ENCODE measurements at places on chromosomes 2 and 18.

DNA sequence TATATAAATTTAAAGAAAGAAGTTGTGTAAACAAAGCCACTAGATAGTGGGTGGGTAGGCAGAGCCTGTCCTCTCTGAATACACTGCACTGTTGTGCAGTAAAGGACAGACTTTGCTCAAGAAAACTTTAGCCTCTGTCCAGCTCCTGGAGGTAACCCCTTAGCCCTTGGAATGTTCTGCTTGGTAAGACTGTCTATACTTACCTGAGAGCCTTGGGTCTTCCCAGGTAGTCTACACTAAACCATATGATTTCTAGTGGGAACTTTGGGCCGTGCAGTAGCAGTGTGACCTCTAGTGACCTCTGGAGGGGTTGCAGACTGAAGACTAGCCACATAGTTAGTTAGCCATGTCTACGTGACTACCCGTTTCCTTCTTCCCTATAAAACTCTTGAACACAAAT, 678.3 kb upstream of the NRXN1 start:
- DNase-seq: no peak

DNA sequence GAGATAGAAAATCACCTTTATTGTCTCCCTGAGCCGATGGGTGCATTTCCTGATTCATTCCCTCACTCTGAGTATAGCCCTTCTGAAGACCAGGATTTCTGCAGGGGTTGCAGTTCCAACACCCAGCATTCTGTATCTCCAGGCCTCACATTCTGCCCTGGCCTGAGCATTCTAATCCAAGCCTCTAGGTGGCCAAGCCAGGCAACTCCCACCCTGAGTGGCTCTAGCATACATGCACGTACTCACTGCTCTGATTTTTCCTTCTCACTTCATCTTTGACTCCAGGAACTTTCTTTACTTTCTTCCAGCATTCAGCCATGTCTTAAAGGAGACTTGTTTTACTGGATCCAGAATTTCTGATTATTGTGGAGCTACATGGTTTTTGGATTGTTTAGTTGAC, 100.7 kb upstream of the STK39 start:
- no peak for DNase-seq

- no peak for DNase-seq
Observed at GRCh38 chr2:54735636-54736035, 12.2 kb downstream of the EML6 start.

DNA sequence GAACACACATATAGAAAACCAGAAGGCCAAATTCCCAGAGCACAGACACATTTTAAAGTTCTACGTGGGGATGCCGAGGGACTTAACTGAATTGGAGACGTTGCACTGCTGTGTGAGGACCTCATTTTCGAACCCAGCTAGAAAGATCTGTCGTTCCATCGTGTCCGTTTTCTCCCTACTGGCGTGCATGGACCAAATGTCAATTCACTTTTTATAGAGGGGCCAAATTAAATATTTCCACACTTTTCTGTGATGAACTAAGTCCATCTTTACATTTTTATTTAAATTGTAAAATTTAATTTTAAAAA, 692 bp upstream of the TSHZ1 start:
- no peak for DNase-seq

DNA sequence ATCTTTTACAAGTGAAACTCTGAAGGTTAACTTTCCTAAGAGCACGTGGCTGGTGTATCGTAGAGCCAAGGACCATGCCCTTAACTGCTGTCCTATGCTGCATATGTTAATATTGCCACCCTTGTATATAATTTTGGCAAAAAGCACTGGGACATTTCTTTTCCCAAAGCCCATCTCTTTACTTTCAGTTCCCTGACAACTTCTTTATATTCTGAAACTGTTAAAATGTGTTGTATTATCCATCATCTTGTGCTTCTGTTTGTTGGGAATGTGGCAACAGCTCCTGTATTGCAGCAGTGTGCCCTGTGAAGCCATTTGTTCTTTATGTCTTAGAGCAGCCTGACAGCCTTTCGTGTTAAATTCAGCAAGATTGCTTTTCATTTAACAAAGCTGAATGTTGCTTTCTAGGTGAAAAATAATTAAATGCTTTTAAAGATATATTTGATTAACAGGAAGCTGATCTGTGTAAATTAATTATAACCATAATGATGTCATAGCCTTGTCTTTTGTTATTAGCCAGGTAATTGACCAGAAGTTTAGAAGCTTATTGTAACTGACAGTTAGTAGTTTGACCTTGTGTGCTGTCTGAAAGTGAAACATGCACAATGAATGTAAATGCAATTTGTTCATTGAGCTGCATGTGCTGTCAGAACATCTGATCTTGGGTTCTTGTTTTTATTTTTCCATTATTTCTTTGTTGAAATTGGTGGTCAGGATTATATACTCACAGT, 9.7 kb downstream of the RHBDD1 start:
- DNase-seq: no peak

- no peak for DNase-seq
Observed at GRCh38 chr2:127986548-127987079, 41.2 kb downstream of the SAP130 start.

GRCh38 chr18:2715990-2716389, 60.5 kb downstream of the SMCHD1 start:
- DNase-seq: no peak

GRCh38 chr2:190864375-190864774, 16.2 kb upstream of the GLS start:
- DNase-seq: no peak

DNA sequence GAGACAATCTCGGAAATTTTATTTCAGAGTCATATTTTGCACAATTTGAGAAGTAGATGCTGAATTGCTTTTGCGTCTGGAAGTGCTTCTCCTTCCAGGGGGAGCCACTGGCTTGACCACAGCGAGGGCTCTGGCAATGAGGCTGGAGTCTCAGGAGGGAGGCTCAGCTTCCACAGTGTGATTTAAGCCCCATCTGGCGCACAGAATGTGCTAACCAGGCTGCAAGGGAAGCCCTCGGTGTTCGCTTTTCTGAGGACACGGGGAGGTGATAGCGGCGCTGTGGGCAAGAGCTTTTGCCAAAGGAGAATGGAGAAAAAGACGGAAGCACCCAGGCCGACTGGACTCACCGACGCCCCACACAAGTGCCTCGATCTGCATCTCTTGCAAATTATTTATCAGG, 52.4 kb downstream of the ADI1 start:
- DNase-seq: no peak

- no peak for DNase-seq
Observed at GRCh38 chr2:170525566-170525900, 189.6 kb upstream of the SP5 start.

- DNase-seq: no peak
Observed at GRCh38 chr2:57549642-57550102, 496.9 kb upstream of the VRK2 start.

- DNase-seq: no peak
Observed at GRCh38 chr2:68237976-68238580, 14.3 kb downstream of the PPP3R1 start.

- no peak for DNase-seq
Observed at GRCh38 chr2:152106464-152106863, 7.6 kb upstream of the CACNB4 start.

GRCh38 chr2:224038049-224038829, 847 bp downstream of the SERPINE2 start:
- peak; percentile 30 for DNase-seq

DNA sequence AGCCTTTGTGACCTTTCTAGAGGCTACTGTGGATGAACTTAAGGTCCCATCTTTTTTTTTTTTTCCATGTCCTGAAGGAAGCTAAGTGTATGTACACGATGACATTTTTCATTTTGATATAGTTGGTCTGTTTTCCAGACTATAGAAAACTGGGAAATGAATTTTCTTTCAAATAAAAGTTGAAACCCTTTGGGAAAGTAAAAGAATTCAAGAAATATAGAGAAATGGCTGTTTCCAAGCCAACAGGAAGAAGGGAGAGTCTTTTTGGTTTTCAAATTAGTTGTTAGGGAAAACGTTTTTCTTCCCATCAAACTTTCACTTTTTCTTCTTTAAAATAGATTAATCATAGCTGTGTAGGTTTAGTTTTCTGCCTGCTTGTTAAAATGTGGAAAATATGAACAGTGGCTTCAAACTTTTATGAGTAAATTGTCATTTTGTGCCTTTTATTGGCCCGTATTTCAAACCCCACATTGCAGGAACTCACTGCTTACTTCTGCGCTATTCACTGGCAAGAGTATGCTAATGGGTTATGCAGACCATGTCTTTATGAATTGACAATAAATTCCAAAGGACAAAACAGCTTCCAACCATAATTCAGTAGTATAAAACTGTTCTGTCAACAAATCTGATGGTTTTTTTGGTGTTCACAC, 27.7 kb upstream of the LYPD1 start:
- no peak for DNase-seq

- no peak for DNase-seq
Observed at GRCh38 chr2:42063431-42064171, 15.8 kb downstream of the PKDCC start.

DNA sequence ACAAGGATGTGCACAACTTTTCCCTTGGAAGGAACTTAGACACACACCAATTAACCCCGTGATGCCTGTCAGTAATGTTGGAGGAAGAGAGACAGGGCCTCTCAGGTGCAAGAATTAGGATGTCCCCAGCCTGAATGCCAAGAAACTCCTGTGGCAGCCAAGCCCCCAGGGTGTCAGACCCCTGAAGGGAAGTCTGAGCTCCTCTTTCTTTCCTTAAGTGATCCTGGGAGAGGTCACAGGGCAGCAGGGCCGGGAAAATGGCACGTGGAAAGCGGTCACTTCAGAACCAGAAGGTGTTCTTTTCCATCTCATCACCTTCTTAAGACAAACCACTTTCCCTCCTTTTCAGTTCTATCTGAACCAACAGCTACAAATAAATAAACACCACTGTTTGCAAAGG, 185.9 kb downstream of the ANAPC1 start:
- no peak for DNase-seq

DNA sequence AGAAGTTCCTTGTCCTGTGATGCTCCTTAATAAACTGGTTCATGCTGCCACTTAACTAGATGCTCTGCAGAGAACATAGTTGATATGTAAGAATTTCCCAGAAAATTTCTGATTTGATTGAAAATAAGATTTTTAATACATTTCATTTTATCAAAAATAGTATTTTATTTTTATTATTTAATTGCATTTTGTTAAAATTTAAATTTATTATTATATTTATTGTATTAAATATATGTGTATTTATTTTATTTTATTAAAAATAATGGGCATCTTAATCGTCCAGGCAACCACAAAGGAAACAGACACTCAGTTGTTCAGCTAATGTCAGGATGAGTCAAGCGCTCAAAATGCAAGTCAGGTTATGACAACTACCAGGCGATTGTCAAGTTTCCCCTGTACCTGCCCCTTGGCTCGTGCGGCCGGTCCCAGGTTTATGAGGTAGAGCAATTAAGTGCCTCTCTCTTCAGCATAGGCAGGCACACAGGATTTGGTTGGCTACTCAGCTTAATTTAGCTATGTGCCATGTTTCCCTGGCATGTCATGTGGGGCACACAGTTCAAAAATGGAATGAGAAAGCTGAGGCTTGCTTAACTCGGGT, 361.2 kb downstream of the RND3 start:
- no peak for DNase-seq

- no peak for DNase-seq
Observed at GRCh38 chr2:236740506-236740905, 170.9 kb downstream of the ACKR3 start.

- DNase-seq: no peak
Observed at GRCh38 chr18:7172611-7173010, 55.0 kb upstream of the LAMA1 start.

GRCh38 chr2:205769495-205769850, 87.2 kb downstream of the NRP2 start:
- DNase-seq: no peak

DNA sequence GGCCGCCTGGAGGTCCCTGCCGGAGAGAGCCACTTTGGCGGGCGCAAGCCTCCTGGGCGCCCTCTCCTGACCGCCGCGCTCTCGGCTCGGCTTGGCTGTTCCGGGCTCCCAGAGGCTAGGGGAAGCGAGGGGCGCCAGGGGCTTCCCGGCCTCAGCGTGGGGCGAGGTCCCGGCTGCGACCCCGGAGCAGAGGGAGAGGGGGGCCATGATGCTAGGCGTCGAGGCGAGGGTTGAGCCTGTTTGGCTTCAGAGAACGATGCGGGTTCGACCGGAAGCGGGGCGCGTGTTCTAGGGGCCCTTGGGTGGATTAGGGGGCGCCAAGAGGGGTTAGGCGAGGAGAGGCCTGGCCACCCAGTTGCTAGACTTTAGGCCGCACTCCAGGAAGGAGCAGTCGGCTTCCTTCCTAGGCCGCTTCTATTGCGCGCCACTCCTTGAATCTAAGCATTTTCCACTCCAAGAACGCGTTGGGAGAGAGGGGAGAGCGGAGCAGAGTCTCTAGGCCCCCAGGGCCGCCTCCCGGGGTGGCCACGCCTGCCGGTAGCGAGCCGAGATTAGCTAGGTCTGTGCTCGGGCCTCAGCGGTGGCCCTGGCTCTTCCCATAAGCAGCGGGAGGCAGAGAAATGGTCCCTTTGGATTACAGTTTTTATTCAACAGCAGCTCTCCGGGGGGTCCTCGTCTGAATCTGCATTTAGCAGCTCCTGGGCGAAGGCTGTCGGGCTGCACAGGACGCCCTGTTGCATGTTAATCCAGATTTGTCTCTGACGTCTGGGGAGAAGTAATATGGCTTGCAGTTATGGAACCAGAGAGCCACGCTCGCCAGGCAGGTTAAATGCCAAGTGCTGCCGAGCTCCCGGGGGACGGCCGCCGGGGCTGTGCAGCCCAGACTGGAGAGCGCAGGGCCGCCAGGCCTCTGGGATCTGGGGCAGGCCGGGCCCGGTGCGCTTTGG, 11.3 kb downstream of the MEIS1 start:
- DNase-seq: no peak

- DNase-seq: no peak
Observed at GRCh38 chr2:6787376-6787775, 78.3 kb downstream of the CMPK2 start.

DNA sequence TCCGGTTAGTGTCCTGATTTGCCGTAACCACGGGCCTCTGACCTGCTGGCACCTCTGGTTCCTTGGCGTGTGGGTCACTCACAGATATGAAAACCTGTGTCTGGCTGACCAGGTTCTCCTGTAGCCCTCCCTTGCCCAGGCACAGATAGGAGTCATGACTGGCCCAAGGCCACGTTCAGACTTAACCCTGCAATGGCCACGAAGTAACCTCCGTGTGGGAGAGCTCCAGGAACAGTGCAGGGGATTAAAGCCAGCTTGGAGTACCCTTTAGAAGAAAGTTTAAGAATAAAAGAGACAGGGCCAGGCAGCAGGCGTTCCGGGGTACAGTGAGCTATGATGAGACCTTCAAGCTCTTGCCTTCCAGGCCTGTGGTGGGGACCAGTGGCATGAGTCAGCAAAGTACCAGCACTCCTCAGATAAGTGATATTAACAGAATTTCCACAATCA, 25.5 kb downstream of the CENPO start:
- no peak for DNase-seq

- DNase-seq: no peak
Observed at GRCh38 chr2:236951830-236952475, 133.7 kb upstream of the COPS8 start.

GRCh38 chr2:152568531-152568930, 148.7 kb downstream of the PRPF40A start:
- DNase-seq: no peak

GRCh38 chr18:12478269-12479047, 70.7 kb downstream of the PRELID3A start:
- no peak for DNase-seq

GRCh38 chr2:28628987-28629386, 122.6 kb upstream of the PPP1CB start:
- no peak for DNase-seq
